ENCODE measurements at places on chromosomes 5 and 9.

DNA sequence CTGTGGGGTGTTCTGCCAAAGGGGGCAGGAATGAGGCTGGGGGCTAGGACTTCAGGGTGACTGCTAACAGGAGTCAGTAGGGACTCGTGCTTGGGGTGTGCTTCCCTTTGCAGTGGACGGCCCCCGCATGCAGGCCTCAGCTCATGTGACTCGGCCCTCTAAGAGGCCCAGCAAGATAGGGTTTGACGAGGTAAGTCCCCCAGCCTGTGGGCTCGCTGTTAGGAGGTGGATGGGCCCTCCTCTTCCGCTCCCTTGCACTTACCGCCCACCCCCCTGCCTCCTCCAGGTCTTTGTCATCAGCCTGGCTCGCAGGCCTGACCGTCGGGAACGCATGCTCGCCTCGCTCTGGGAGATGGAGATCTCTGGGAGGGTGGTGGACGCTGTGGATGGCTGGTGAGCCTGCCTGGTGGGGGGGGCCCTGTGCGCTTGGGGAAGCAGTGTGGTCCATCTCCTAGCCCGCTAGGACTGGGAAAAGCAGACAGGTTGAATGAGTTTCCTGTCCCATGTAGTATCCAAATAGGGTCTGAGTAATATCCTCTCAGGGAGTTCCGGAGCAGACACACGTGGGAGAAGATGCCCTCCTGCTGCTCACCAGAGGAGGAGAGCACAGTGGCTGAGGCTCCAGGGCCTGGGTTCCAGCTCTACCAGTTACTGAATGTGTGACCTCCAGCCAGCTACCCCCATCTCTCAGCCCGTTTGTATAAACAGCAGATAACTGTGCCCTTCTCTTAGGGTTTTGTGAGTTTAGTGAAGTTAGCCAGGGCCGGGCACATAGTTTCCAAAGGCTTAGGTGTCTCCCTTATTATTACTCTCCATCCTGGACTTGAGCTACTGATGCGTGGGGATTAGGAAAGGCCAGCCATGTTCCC is 8.2 kb downstream of the CERCAM start:
- DNase-seq, result no peak

- no peak for DNase-seq
Measured at GRCh38 chr5:5146530-5147160, 6.5 kb downstream of the ADAMTS16 start.

DNA sequence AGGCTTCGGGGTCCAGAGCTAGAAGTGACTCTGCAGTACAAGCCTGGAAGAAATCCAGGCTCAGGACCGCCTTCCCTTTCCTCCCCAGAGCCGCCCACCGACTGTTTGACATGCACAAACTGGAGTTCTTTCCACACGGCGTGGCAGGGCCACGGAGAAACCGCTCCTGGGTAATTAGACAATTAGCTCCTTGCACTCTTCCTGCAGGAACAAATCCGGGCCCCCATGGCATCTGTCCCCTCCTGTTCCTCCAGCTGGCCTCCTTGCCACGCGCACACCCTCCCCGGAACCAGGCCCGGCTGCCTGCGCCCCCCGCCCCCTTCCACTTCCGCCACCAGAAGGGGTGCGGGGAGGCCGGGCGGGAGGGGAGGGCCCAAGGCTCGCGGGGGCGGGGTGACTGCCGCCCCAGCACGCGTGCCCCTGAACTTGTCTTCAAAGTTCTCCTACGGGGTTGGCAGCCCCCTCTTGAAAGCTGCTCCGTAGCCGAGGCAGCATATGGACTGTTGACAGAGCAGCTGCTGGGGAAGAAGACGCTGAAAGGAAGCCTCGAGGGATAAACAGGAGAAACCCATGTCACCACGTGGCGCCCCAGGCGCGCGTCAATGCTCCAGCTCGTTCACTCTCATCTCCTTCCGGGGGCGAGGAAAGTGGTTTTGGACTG is 74.3 kb downstream of the SEC61B start:
- no peak for DNase-seq

DNA sequence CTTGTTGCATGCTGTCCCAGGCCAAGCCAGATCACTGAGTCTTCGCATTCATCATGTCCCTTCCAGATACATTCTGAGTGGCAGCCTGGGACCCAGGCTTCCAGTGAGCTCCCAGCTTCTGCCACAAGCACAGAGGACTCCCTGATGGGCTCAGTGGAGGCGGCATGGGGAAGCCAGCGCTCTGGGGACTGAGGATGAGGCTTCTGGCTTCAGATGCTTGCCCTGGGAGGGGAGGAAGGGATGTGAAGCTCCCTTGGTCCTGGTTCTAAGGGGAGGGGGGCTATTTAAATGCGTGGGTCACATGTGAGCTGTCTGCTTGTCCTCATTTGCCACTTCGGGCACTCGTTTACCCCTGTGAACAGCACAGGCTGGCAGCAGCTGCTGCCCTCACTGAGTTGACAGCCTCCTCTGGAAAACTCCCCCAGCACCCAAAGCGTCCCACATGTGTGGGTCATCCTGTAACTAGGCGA is 174.0 kb downstream of the NR3C1 start:
- no peak for DNase-seq

DNA sequence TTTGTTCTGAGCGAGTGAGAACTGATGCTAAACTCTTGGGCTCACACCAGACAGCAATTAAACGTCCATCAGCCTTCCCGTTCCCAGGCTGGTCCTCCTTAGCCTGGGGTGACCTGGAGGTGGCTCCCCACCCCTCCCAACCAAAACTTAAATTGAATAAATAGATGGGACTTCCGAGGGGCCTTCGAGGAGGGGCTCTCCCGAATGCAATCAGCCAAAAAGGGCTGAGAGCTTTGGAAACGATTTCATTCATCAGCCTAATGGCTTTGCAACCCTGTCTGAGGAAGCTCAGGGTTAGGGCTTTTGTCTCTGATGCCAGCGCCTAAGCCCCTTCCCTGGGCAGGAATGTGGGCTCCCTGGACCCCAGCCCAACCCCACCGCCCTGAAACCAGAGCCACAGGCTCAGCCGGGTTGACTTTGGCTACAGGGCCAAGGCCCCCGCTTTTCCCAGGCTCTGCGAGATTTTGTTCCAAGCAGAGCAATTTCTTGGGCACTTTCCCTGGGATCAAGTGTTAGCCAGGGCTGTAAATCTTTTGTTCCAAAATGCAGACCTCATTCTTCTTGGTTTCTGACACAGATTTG is 29.2 kb downstream of the LHX3 start:
- no peak for DNase-seq

DNA sequence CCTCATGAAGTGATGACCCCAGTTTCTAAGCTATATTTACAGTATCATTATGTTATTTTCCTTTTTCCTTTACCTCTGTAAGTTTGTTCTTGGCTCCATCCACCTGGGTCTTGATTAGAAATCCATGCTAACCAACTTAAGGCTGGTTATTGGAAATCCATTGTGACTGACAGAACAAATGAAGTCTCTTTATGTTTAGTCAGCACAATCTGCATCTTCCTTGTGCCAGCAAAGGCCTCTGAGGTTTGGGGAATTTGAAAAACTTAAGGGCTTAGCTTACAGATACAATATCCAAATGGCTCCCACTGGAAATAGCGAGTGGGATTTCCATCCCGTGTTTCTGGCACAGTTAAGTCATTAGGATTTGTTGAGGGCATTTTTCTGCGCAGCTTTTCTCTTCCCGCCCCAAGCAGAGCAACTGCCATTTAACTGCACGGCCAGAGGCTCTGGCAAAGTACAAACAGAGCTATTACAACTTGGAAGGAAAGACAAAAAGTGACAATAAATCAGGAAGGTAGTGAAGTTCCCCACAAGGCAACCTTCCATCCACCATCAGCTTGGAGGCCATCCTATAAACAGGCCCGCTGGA is 64.2 kb downstream of the DCP2 start:
- DNase-seq, result no peak

DNA sequence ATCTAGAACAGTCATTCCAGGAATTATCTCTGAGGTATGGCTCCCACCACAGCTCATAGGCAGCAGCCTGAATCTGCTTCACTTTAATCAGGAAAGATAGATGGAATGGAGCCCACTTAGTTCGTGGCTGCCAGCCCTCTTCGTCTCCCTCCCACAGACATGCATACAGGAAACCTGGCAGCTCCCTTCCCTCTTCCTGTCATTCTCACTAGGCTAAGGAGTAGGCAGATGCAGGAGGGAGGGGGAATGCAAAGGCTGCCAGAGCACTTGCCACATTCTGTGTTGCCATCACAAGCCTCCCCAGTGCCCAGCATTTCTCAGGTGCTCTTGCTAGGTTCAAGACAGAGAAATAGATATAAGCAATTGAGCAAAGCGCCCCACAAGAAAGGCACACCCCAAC is 378.9 kb downstream of the ELAVL2 start:
- DNase-seq, result no peak

- no peak for DNase-seq
Measured at GRCh38 chr9:23821375-23822181, 4.5 kb downstream of the ELAVL2 start.

DNA sequence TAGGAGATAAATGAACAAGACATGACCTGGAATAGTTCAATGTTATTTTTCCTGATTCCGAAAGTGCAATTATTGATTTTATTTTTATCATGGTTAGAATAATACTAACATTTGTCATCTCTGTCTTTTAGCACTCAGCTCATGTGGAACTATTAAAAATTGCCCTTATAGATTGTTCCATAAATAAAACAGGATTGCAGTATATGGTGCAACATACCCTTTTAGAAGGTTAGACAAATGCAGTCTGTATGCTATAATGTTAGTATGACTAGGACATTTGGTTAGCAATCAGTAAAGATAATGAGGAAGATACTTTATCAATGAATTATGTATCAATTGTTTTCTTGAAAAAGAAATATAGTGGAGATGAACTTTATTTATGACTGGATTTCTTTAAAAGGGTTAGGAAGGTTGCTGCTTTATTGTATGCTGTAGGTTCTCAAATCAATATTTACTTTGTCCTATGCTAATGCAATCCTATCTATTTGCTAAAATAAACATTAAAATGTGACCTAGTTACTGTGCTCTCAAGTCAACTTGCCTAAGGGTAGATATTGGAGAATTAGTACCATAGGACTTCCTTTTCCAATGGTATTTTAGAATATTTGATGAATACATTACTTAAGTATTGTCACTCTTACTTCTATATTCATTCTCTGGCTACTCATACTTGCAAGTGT is 348.9 kb upstream of the ISL1 start:
- no peak for DNase-seq

- DNase-seq, result no peak
Measured at GRCh38 chr9:121736934-121737462, 85.6 kb downstream of the DAB2IP start.

GRCh38 chr9:36288070-36288469 is 29.8 kb upstream of the GNE start:
- DNase-seq, result no peak

DNA sequence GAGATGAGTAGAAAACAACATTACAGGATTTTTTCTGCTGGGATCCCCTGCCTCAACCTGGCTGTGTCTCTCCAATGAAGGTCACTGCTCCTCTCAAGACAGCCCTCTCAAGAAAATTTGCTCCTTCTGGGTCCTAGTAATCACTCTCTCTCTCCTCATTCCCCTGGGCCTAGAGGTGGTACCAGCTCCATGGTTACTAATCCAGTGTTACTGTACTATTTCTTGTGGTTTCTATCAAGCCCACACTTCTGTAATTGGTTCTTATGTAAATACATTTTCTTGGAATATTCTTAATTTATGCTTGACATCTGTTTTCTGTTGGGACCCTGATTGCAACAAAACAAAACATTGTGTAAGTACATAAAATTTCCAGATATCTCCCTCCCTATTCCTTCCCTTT is 123.8 kb upstream of the RORB start:
- no peak for DNase-seq

DNA sequence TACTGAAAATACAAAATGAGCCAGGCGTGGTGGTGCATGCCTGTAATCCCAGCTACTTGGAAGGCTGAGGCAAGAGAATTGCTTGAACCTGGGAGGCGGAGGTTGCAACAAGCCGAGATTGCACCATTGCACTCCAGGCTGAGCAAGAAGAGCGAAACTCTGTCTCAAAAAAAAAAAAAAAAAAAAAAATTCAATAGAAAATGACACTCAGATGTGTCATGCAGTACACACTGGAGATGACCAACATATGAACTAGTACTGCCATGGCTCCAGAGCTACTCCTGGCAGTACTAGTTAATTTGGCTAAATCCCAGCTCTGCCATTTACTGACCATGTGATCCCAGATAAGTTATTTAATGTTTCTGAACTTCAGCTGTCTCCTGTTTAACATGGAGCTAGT is 7.3 kb downstream of the ATOX1 start:
- no peak for DNase-seq

DNA sequence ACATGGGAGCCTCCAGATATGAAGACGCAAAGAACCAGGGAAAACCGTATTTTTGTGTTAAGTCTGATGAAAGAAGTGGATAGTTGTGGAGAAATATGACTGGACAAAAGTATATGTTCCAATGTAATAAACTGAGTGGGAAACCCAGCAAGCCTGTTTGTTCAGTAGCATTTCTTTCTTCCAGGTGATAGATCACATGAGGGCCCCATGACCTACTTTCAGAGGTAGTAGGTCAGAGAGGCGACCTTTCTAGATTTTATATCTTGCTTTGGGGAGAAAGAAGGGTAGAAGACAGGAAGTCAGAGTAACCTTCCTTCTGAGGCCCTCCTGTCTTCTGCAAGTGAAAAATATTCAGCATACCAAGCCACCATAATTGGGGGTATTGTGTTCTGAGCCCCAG is 31.5 kb downstream of the CCDC171 start:
- DNase-seq, result no peak

- DNase-seq, result no peak
Measured at GRCh38 chr5:36482812-36483211, 123.6 kb upstream of the SLC1A3 start.

DNA sequence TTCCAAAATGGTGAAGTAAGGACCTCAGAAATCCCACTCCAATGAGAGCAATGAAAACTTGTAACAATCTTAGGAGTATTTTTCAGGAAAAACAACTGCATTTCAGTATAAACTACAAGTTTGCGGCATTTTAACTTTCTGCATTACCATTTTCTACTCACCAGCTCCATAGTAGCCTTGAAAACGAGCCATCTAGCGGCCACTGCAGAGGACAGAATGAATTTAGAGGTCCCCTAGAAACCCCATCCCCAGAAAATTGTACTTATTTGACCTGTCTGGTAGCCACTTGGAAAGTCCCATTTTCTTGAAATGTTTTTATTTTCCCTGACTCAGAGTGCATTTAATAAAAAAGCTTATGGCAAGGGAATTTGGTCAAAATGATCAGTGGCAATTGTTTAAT is 205.4 kb upstream of the ITGA1 start:
- no peak for DNase-seq

DNA sequence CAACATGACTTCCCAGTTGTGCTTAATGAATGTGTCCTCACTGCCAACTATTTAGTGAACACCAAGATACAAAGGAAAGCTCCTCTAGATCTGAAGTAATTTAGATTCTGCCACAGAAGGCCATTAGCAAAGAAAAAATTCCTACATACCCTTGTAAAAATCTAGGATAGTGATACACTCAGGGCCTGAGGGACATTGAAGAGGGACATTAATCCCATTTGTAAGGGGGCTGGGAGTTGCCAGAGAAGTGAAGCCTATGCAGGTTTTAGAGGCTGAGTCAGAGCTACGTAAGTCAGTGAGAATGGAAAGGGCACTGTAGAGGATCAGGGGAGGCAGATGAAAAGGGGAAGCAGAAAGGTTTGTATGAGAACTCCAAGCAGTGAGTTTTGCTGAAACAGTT is 286.9 kb upstream of the TARS1 start:
- DNase-seq, result no peak

- DNase-seq, result no peak
Measured at GRCh38 chr9:5832071-5832537, 813 bp downstream of the ERMP1 start.

- DNase-seq, result no peak
Measured at GRCh38 chr5:33341351-33341750, 99.4 kb upstream of the TARS1 start.

- DNase-seq, result no peak
Measured at GRCh38 chr9:33125461-33125860, 41.7 kb downstream of the B4GALT1 start.
